ENCODE measurements at places on chromosomes 13 and 19.

DNA sequence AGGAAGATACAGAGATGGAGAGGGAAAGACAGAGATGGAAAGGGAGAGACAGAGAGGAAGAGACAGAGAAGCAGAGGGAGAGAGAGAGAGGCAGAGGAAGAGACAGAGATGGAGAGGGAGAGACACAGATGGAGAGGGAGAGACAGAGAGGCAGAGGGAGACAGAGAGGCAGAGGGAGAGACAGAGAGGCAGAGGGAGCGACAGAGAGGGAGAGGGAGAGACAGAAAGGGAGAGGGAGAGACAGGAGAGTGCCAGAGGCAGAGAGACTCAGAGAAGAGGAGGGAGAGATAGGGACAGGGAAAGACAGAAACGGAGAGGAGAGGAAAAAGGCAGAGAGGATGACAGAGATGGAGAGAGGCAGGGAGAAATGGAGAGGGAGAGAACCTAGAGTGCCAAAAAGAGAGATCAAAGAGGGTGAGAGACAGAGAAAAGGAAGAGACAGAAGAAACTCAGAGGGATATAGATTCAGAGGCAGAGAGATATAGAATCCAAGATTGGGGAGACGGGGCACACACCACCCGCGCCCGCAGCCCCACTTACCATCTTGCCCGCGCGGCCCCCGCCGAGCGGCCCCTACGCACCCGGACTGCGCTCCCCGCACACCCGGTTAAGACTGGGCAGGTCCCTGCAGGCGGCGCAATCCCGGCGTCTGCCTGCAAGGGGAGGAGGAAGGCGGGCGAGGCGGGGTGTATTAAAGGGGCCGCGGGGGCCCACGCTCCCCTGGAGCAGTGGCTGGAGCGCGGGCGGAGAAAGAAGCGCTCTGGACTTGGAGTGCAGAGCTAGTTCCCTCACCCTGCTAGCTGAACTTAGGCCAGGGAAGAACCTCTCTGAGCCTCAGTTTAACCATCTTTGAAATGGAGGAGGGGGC is 10.7 kb downstream of the TM6SF2 start:
- DNase-seq, result no peak

- DNase-seq, result no peak
Observed at GRCh38 chr13:42967660-42968059, 24.4 kb downstream of the EPSTI1 start.

- no peak for DNase-seq
Observed at GRCh38 chr19:56162258-56162657, 13.6 kb upstream of the GALP start.

DNA sequence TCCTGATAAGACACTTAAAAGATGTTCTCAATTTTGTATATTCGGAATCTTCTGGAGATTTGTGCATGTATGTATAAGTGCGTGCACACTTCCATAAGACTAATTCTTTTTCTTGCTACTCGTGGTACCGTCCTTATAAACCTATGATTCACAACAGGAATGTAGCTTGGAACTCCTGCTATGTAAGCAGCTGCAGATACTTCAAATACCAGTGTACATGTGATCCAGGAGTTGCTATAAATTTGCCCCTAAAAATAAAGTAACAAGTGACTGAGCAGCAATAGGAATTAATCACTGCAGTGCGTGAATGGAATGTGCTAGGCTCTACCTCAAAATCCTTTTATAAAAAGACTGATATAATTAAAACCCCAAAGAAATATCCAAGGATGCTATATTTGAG is 214.9 kb downstream of the KLF5 start:
- no peak for DNase-seq

DNA sequence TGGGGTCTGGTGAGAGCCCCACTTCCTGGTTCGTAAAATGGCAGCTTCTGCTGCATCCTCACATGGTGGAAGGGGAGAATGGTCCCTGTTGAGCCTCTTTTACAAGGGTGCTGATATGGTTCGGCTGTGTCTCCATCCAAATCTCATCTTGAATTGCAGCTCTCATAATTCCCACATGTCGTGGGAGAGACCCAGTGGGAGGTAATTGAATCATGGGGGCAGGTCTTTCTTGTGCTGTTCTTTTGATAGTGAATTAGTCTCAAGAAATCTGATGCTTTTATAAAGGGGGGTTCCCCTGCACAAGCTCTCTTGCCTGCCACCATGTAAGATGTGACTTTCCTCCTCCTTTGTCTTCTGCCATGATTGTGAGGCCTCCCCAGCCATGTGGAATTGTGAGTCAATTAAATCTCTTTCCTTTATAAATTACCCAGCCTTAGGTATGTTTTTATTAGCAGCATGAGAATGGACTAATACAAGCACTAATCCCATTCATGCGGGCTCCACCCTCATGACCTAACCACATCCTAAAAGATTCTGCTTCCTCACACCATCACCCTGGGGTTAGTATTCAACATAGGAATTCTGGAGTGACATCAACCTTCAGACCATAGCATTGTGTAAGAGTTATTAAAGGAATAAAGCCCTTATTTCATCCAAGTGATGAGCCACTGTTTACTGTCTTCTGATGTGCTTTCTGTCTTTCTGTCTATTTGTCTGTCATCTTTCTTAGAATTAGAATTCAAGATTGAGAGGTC is 159.0 kb upstream of the IRS2 start:
- no peak for DNase-seq

GRCh38 chr19:504616-505015 is 2.7 kb upstream of the TPGS1 start:
- DNase-seq, result no peak

GRCh38 chr13:75372923-75373841 is 108.8 kb downstream of the TBC1D4 start:
- no peak for DNase-seq
